ENCODE measurements at places on chromosomes 12 and 14.

DNA sequence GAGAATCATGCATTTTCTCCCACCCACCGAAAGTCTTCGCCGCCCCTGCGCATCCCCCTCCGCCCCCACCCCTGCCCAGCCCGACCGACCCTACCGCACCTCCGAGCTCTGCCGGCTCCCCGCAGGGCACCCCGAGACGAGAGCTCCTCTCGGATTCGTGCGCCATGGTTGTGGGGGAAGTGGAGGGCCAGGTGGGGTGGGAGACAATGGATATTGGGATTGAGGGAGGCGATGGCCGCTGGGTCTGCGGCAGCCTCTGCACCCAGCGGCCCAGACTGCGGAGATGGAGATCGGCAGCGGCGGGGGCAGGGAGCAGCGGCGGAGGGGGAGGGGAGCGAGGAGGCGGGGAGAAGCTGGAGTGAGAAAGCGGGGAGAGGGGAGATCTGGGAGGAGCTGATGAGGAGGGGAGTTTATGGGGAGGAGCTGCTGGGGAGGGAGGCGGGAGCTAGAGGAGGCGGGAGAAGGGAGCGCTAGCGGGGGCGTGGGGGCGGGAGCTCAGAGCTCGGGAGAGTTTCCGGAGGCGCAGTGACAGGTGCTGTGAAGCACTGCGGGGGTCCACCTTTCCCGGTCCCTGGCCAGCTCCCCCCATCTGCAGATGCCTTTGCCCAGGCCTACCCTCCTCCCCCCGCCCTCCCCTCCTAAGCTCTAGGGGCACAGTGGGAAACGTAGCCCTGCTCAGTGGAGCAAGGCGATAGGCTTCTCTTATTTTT is at the start of gene SALL2:
SALL2 (minus strand) TSS at position 385 of the 710 bp plus-strand sequence; CDS start at position 166, 219 bp downstream.
- peak; percentile 47 for DNase-seq

DNA sequence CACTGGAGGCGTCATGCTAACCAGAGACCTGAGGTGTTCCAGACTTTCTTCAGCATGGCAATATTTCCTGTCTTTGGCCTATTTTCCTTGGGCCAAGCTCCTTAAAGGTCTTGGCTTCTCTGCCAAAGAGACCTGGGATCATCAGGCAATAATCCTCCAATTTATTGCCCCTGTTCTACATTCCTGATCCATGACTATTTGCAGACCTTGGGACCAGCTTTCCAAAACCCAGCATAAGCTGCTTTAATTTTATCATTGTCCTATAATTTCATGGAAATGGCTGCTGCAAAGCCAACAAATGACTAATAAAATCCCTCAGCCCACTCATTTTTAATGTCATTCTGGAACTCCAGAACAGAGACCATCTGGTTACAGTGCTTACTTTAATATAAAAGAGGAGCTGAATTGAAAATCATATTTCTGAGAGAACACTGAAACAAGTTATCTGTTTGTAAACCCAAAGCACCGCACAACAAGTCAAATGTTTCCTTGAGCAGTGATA is 166.9 kb upstream of the BTG1 start:
- no peak for DNase-seq

GRCh38 chr12:65756956-65757511 is 67.2 kb upstream of the HMGA2 start:
- no peak for DNase-seq

- no peak for DNase-seq
These were observed 22.4 kb upstream of the TCP11L2 start for GRCh38 chr12:106280106-106280505.

- DNase-seq = no peak
These were observed 290.5 kb downstream of the TMEM132D start for GRCh38 chr12:129613314-129613713.

- DNase-seq = peak; percentile 30
These were observed 745 bp downstream of the CDCA4 start for GRCh38 chr14:105019861-105020814.

GRCh38 chr14:95480887-95481226 is 35.6 kb downstream of the SYNE3 start:
- DNase-seq = no peak

DNA sequence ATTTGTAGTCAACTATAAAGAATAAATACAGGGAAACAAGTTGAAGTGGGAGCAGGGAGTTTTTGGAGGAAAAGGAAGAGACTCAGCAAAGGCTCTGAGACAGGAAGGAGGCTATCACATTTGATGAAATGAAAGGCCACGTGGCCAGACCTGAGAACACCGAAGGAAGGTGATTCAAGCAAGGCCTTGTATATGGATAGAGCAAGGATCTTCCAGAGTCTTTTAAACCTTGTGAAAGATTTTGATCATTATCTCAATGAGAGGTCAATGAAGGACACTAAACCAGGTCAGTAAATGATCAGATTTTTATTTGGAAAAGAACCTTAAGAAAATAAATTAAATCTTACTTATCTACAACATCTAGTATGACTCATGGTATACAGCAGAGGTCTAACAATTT is 523.5 kb downstream of the SLC16A7 start:
- no peak for DNase-seq

GRCh38 chr12:62164036-62164435 is 96.2 kb upstream of the USP15 start:
- DNase-seq = no peak

DNA sequence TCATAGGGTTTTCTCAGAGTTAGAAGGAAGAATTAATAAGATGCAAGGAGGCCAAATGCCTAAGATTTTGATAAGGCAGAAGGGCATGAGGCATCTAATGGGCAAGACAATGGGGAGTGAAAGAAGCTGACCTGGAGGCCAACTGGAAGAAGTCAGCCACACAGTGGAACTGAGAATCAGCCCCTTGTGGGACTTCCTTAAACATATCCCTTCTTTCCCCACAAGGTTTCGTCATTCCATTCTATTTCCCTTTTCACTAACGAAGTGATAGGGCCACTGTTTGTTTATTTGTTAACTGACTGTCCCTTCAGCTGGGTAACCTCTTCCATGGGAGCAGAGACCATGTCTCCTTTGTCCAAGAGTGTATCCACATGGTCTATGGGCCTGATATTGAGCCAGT is 86.2 kb downstream of the HELB start:
- DNase-seq = no peak

DNA sequence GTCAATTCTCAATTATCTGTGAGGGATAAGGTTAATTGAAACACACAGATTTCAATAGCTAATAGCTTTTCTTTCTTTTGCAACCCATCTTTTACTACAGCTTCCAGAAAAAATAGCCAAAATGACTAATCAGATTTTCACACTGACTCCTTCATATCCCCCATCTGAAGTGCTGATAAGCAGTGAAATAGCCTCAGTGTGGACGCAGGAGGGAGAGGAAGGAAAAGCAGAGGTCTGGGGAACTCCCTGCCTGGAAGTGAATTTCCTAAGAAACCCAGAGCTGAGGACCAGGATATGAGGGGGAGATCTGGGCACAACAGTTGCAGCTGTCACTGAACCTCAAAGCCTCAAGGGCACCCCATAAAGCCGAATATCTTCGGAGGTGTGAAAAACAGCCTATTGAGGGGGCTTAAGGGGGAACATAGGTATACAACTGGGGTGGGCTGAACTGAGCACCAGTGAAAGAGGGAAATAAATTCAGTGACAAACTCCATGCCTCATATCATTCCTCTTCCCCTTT is 60.9 kb downstream of the EMP1 start:
- no peak for DNase-seq

- DNase-seq = no peak
These were observed 73.5 kb upstream of the FICD start for GRCh38 chr12:108441549-108441948.

- DNase-seq = no peak
These were observed 37.3 kb downstream of the PTGER2 start for GRCh38 chr14:52351233-52352060.

GRCh38 chr12:11981121-11981733 is 89.5 kb upstream of the BCL2L14 start:
- peak; percentile 19 for DNase-seq
